ENCODE measurements at places on chromosomes 5 and 9. TPM values are rescaled to one million over a fixed set of nuclear protein-coding genes. Genes with fewer than 3 reads are reported as not detected.

GRCh38 chr5:2817031-2817603 is 65.6 kb upstream of the IRX2 start:
- no peak overlapping the region for H3K4me3 ChIP-seq
- no peak overlapping the region for H3K27ac ChIP-seq
- H3K4me1 ChIP-seq = no peaks in the 10 kb centered on the region
- no peaks in the 10 kb centered on the region for H3K27me3 ChIP-seq

- peak within 1 kb of the TSS; percentile 0 for H3K4me3 ChIP-seq
- no peaks in the 10 kb centered on the region for H3K36me3 ChIP-seq
- H3K27me3 ChIP-seq = no peaks in the 10 kb centered on the region
- DNase-seq = no peak
- H3K4me1 ChIP-seq = no peaks in the 10 kb centered on the region
- no peak within 1 kb of the TSS for H3K27ac ChIP-seq
Measured at GRCh38 chr5:141369994-141370848, at the start of gene PCDHGB3. TSS of gene PCDHGB3 (plus strand) at chr5:141370242. CDS start at chr5:141370395, 153 bp downstream.

Gene SPATA31C1
- not detected for total RNA-seq

DNA sequence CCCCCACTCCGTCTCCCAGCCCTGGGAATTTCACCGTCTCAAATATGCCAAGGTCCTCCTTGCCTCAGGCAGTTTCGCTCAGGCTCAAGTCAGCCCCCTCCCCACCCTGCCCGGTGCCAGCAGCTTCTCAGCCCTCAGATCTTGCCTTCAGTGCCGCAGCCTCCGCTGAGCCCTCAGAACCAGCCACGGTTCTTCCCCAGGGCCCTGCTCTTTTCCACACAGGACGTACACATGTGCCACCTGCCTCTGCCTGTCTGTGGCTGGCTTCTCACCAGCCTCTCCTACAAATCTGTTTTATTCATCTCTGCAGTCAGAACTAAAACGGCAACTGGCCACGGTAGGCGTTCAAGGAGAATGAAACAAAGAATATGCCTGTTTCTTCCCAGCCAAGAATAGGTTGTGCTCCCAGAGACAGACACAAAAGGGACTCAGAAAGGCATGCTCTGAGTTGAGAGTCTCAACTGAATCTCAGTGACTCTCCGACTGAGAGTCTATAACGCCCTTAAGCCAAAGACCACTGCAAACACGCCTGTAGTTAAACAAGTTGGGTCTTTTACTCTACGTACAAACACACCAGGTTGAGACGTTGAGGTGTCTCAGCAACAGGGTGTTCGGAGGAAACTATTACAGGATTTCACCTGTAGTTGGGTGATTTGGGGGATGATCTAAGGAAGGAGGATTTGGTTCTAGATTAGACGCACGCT is 10.6 kb upstream of the GRIN1 start:
- H3K27ac ChIP-seq = peak overlapping the region; percentile 86
- no peaks in the 10 kb centered on the region for H3K27me3 ChIP-seq
- H3K36me3 ChIP-seq = no peaks in the 10 kb centered on the region
- peaks cover 38% of the 10 kb centered on the region for H3K4me1 ChIP-seq
- H3K4me3 ChIP-seq = peak overlapping the region; percentile 85

Gene PRUNE2
- total RNA-seq = 23.1 TPM

Gene ECSCR
- 24.8 TPM for total RNA-seq

DNA sequence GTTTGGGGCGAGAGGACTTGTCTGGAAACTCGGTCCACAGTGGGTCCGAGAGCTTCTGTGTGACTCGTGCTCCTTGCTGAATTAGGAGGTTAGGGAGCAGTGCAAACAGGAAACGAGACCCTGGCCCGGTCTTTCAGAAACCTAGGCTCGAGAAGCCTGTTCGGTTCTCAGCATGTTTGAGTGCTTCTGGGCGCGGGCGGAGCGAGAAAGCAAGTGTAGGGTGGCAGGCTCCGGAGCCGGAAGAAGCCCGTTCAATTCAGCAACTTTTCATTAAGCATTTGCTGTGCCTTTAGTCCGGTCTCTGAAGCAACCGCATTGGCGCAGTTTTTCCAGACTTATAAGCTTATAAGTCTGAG is 547 bp downstream of the CLTA start:
- DNase-seq = peak; percentile 37
- no peaks in the 10 kb centered on the region for H3K36me3 ChIP-seq
- H3K27ac ChIP-seq = peak overlapping the region; percentile 87

GRCh38 chr9:18437315-18438201 is 36.4 kb upstream of the ADAMTSL1 start:
- H3K36me3 ChIP-seq = no peaks in the 10 kb centered on the region
- H3K4me1 ChIP-seq = no peaks in the 10 kb centered on the region
- no peak overlapping the region for H3K27ac ChIP-seq
- peak; percentile 52 for DNase-seq
- H3K4me3 ChIP-seq = peak overlapping the region; percentile 54

GRCh38 chr5:10457682-10458574 is 16.2 kb downstream of the ROPN1L start:
- peak; percentile 48 for DNase-seq
- no peaks in the 10 kb centered on the region for H3K36me3 ChIP-seq
- H3K4me3 ChIP-seq = no peak overlapping the region
- H3K27me3 ChIP-seq = no peaks in the 10 kb centered on the region
- no peaks in the 10 kb centered on the region for H3K4me1 ChIP-seq

Gene NR5A1
- total RNA-seq = not detected

- no peak overlapping the region for H3K27ac ChIP-seq
- no peaks in the 10 kb centered on the region for H3K36me3 ChIP-seq
- H3K4me3 ChIP-seq = no peak overlapping the region
- H3K4me1 ChIP-seq = no peaks in the 10 kb centered on the region
- H3K27me3 ChIP-seq = no peaks in the 10 kb centered on the region
- no peak for DNase-seq
Measured at GRCh38 chr9:13139641-13140171, 139.8 kb downstream of the MPDZ start.

GRCh38 chr5:44002381-44002901 is 386.8 kb downstream of the FGF10 start:
- DNase-seq = no peak
- H3K27me3 ChIP-seq = no peaks in the 10 kb centered on the region
- no peaks in the 10 kb centered on the region for H3K36me3 ChIP-seq
- no peaks in the 10 kb centered on the region for H3K4me1 ChIP-seq

DNA sequence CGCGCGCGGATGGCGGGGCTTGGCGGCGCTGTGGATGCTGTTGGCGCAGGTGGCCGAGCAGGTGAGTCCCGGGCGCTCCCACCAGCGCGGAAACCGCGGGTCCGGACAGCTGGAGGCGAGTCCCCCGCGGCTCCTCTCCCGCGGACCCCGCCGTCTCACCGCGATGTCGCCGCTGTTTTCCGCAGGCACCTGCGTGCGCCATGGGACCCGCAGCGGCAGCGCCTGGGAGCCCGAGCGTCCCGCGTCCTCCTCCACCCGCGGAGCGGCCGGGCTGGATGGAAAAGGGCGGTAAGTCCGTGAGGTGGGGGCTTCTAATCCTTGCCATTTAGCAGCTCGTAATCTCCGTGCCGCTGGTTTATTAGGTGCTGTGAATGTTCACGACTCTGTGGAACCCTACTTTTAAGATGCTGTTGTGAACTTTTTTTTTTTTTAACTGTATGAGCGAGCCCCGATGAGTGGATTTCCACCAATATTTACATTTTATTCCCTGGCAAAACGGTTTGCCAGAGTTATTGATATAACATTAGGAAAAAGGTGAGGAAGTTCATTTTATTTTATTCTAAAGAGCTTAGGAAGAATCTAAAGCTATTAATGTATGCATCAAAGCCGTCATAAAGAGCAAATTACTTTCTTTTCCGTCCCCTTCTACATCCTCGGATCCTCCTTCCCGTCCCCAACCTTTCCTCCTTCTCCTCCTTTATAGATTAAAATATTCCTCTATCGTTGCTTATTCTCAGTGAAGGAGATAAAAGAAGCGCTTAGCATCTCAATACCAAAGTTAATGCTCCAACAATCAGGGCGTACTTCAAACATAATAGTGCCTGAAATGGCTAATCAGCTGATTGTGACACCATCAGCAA is 579 bp downstream of the ADAMTS16 start:
- H3K4me1 ChIP-seq = no peaks in the 10 kb centered on the region
- H3K4me3 ChIP-seq = no peak overlapping the region
- DNase-seq = no peak
- no peak overlapping the region for H3K27ac ChIP-seq
- H3K27me3 ChIP-seq = no peaks in the 10 kb centered on the region

Gene GADD45G
- 37.1 TPM for total RNA-seq

GRCh38 chr5:133323494-133324457 is 272.0 kb downstream of the HSPA4 start:
- H3K27ac ChIP-seq = no peak overlapping the region
- DNase-seq = no peak
- H3K27me3 ChIP-seq = no peaks in the 10 kb centered on the region
- no peaks in the 10 kb centered on the region for H3K4me1 ChIP-seq

Gene KIF4B
- total RNA-seq = not detected

- H3K4me1 ChIP-seq = no peaks in the 10 kb centered on the region
- no peaks in the 10 kb centered on the region for H3K27me3 ChIP-seq
- DNase-seq = peak; percentile 56
- H3K36me3 ChIP-seq = no peaks in the 10 kb centered on the region
Measured at GRCh38 chr9:83208065-83208850, 145.3 kb upstream of the RASEF start.

DNA sequence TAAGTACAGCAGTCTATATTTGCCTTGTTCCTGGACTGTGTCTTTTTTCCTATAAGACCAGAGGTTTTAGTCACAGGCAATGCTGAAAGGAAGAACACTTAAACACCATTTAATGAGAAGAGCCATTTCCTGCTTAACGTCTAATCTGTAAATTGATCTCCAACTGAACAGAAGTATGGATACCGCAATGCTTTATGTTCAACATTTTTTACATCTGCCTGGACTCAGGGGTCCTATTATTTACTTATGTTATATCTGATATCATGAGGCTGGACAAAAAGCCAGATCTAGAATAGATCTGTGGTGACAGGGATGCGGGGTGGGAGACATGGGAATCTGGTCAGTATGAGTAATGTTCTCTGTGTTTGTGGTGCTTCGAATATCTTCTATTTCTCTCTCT is 334.6 kb upstream of the MPDZ start:
- no peak overlapping the region for H3K4me3 ChIP-seq
- no peaks in the 10 kb centered on the region for H3K36me3 ChIP-seq
- no peak overlapping the region for H3K27ac ChIP-seq
- H3K4me1 ChIP-seq = no peaks in the 10 kb centered on the region
- no peaks in the 10 kb centered on the region for H3K27me3 ChIP-seq

GRCh38 chr5:119897537-119898370 is 268.4 kb downstream of the FAM170A start:
- H3K27me3 ChIP-seq = no peaks in the 10 kb centered on the region
- no peaks in the 10 kb centered on the region for H3K36me3 ChIP-seq
- H3K4me3 ChIP-seq = no peak overlapping the region
- no peak for DNase-seq

DNA sequence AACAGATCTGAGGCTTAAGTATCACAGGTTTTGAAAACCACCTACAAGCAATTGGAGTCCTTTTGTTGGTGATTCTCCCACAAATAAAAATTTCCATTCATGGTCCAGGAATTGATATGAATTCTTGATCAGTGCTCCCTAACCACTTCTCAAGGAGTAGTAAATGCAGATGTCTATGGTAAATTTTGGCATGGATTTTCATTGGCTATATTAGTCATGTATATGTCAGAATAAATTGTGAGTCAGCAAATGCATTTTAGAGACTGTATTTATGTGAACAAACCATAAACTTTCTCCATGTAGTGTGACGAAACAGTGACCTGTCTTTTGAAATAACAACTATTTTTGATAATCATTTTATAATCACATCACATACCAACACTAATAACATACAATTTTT is 611.1 kb downstream of the HTR1A start:
- DNase-seq = no peak
- no peak overlapping the region for H3K4me3 ChIP-seq
- no peaks in the 10 kb centered on the region for H3K36me3 ChIP-seq
- no peaks in the 10 kb centered on the region for H3K27me3 ChIP-seq
- no peaks in the 10 kb centered on the region for H3K4me1 ChIP-seq

DNA sequence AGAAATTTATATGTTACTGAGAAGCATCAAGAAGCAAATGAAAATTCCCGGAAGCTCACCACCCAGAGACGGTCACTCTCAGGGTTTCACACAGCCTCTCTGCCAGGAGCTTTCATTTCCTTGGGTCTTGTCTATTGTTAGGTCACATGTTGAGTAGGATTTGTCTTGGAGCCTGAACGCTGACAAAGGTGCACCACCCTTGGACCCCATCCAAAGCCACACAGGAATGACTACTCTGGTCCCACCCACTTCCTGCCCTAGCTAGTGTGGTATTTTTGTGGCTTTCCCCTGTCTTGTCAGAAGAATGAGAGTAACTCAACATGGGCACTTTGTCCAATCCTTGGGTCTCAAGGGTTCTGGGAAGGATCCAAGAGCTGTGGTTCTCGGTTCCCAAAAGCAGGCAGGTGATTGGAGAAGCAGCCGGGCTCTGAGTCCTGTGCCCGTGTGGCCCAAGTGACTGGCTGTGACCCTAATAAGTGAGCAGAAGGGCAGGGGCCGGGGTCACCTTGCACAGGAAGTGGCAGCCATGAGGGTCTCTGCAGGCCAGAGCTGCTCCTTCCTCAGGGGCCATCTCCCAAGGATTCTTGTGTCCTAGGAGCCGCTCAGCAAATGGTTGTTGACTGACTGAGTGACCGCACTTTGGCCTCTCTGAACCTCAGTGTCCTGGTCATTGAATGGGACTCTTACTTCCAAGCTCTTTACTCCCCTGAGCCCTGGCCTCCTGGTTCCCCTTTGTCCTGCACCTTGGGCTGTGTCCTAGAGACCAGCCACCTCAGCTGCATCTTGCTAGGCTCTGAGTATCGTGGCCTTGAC is 6.9 kb downstream of the FGD3 start:
- H3K27me3 ChIP-seq = no peaks in the 10 kb centered on the region
- no peak overlapping the region for H3K27ac ChIP-seq
- no peaks in the 10 kb centered on the region for H3K36me3 ChIP-seq
- peaks cover 11% of the 10 kb centered on the region for H3K4me1 ChIP-seq

- no peaks in the 10 kb centered on the region for H3K4me1 ChIP-seq
- no peak overlapping the region for H3K4me3 ChIP-seq
- H3K27me3 ChIP-seq = no peaks in the 10 kb centered on the region
- no peaks in the 10 kb centered on the region for H3K36me3 ChIP-seq
- DNase-seq = no peak
- no peak overlapping the region for H3K27ac ChIP-seq
Measured at GRCh38 chr5:96673127-96673526, 11.0 kb downstream of the CAST start.

GRCh38 chr9:36110434-36110833 is 26.1 kb upstream of the GLIPR2 start:
- H3K27me3 ChIP-seq = no peaks in the 10 kb centered on the region
- DNase-seq = no peak
- no peaks in the 10 kb centered on the region for H3K36me3 ChIP-seq
- H3K4me1 ChIP-seq = no peaks in the 10 kb centered on the region

Gene ARHGEF28
- total RNA-seq = 18.9 TPM

DNA sequence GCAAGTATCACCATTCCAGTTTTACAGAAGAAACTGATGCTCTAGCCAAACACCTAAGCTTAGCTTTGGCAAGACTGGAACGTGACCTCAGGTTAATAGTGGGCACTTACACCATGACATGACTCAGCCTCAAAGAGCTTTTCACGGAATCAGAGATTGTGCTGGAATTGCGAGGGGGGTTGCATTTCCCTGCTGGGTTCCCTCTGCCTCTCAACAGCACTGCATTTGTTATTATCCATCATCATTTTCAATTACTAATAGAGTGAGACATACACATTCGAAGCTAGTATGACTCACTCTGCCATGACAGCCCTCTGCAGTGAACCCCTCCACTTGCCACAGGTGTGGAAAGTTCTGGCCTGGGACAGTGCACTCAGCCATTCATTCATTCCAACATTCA is 8.0 kb downstream of the SPOCK1 start:
- DNase-seq = no peak
- H3K27me3 ChIP-seq = no peaks in the 10 kb centered on the region
- H3K4me3 ChIP-seq = no peak overlapping the region
- no peaks in the 10 kb centered on the region for H3K36me3 ChIP-seq
- no peak overlapping the region for H3K27ac ChIP-seq
- no peaks in the 10 kb centered on the region for H3K4me1 ChIP-seq

Gene FBP1
- total RNA-seq = 376 TPM

- H3K4me3 ChIP-seq = no peak overlapping the region
- no peak for DNase-seq
- no peaks in the 10 kb centered on the region for H3K4me1 ChIP-seq
Measured at GRCh38 chr9:113129884-113130283, 20.9 kb upstream of the SLC31A2 start.
